ENCODE measurements at places on chromosomes 1 and 21. TPM values are rescaled to one million over a fixed set of nuclear protein-coding genes. Genes with fewer than 3 reads are reported as not detected.

The SH2D2A gene
- total RNA-seq = not detected

The GRIK3 gene
- total RNA-seq = not detected

The RGS13 gene
- not detected for total RNA-seq

The LCE2D gene
- total RNA-seq = not detected

The GPR37L1 gene
- total RNA-seq = not detected

All from bladder microvascular endothelial cell (primary cell).